Tongue (tissue), 3 donors: ENCODE measurements at places on chromosomes 16 and 17. TPM values are rescaled to one million over a fixed set of nuclear protein-coding genes. Genes with fewer than 3 reads are reported as not detected.

GRCh38 chr17:9912121-9913099 is 7.3 kb upstream of the RCVRN start:
- no peak for DNase-seq

TBC1D3C gene
- total RNA-seq, result not detected

- DNase-seq, result peak; percentile 18
These were observed 127.9 kb upstream of the MON1B start for GRCh38 chr16:77062878-77063675.

DNA sequence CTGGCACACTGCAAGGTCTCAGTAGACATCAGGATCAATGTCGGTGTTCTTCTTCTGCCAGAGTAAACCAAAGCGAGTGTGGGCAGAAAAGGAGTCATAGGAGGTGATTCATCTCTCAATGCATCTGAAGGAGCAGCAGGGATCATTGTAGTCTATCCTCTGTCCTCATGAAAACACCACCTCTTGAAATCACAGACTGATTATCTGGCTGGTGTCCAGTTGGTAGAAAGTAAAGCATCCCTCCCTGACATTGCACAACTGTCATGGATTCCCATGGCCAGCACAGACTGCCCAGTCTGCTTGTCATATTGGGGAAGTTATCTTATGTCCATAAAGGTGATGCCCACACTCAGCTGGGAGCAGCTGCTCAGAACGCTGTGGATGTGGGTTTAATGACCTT is 74.1 kb downstream of the ABCC12 start:
- DNase-seq, result no peak

SSTR5 gene
- 0.72 TPM for total RNA-seq

- DNase-seq, result no peak
These were observed 37.3 kb upstream of the MMD start for GRCh38 chr17:55458978-55459377.

DNA sequence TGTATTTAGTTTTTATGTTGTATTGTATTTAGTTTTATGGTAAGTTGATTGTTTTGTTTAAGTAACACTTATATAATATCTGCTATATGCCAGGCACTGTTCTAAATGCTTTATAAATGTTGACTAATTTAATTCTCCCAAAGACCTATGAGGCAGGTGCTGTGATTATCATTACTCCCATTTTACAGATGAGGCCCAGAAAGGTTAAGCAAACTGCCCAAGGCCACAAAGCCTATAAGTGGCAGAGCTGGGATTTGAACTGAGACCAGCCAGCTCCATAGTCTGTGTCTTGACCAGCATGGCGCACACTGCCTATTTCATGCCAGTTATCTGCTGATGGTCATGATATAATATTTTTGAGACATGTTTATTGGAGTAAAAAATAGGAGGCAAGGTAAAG is 24.0 kb downstream of the IL21R start:
- DNase-seq, result no peak

C16orf74 gene
- 14.5 TPM for total RNA-seq

SUMO2 gene
- 64.0 TPM for total RNA-seq

- DNase-seq, result peak; percentile 66
These were observed 166.4 kb downstream of the TANC2 start for GRCh38 chr17:63132459-63132911.

SULT1A4 gene
- 2.3 TPM for total RNA-seq

DNA sequence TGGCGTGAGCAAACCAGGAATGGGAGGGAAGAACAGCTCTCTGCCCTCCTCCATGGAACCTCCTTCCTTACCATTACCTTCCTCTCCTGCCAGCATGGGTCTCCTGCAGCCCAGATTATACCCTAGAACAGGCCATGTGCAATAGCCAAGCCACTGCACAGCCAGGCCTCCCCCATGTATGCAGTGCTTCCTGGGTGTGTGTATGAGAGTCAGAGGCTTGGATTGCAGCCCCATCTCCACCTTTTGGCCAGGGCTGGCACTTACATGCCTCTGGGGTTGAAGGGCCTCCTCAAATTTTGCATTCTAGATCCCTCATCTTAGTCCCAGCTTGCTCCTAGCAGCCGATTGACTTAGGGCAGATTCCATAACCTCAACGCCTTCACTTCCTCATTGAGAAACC is 133.7 kb downstream of the GSG1L start:
- no peak for DNase-seq

- no peak for DNase-seq
These were observed 19.4 kb downstream of the NARF start for GRCh38 chr17:82477934-82478333.

SDF2 gene
- total RNA-seq, result 41.4 TPM

KCNG4 gene
- not detected for total RNA-seq

GRCh38 chr17:74454197-74455024 is 12.0 kb upstream of the CD300A start:
- DNase-seq, result no peak

GRCh38 chr16:10965440-10966061 is 21.2 kb downstream of the CLEC16A start:
- DNase-seq, result no peak

USP6 gene
- total RNA-seq, result 0.92 TPM

GRCh38 chr16:74743668-74744299 is 30.8 kb downstream of the FA2H start:
- DNase-seq, result peak; percentile 18

GRCh38 chr17:36136439-36136838 is 32.8 kb downstream of the CCL4 start:
- no peak for DNase-seq

DNA sequence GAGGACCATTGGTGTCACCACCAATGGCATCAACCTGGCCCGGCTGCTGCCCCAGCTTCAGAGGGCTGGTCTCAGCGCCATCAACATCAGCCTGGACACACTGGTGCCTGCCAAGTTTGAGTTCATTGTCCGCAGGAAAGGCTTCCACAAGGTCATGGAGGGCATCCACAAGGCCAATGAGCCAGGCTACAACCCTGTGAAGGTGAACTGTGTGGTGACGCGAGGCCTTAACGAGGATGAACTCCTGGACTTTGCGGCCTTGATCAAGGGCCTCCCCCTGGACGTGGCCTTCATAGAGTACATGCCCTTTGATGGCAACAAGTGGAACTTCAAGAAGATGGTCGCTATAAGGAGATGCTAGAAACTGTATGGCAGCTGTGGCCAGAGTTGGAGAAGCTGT is 111.9 kb upstream of the SIAH1 start:
- DNase-seq, result no peak

RAB37 gene
- total RNA-seq, result 1.9 TPM

NOL3 gene
- 40.4 TPM for total RNA-seq

- peak; percentile 86 for DNase-seq
These were observed 4.2 kb upstream of the FBXL16 start for GRCh38 chr16:709566-710499.

- DNase-seq, result peak; percentile 15
These were observed 42.1 kb downstream of the ITGAM start for GRCh38 chr16:31301708-31302400.

GRCh38 chr17:32894245-32894644 is 17.3 kb upstream of the MYO1D start:
- no peak for DNase-seq

DNA sequence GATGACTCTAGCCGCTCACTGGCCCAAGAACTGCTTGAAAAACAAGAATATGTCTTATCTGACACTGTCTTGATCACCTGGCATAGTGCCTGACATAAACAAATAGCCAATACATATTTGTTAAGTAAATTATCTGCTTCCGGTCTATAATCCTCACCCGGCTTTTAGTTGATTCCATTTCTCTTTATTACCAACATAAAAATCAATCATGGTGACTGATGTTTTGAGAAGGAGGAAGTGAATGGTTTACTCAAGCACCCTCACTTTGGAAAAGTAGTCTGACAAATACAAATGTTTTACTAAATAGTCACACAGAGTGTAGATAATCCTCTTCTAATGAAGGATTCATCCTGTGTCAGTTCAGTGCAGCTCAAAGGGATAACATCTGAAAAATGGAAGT is 47.0 kb downstream of the SKAP1 start:
- DNase-seq, result no peak

- no peak for DNase-seq
These were observed 24.0 kb downstream of the CPSF4L start for GRCh38 chr17:73237714-73238113.

SERPINF2 gene
- not detected for total RNA-seq

DNA sequence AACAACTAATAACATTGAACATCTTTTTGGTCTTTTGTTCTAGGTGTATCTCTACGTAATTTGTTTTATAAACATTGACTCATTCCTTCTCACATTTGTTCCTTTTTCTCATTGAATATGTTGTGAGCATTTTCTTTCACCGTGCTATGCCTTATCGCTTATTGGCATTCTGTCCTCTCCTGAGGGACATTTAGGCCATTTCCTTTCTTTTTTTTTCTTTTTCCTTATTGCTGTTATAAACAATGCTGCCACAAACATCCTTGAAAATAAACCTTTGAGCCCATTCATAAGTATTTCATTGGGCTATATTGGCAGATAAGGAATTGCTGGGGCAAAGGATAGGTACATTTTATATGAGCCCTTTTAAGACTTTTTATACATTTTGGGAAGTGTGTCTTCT is 32.4 kb downstream of the WSCD1 start:
- no peak for DNase-seq

- peak; percentile 32 for DNase-seq
These were observed 43.6 kb downstream of the SMG6 start for GRCh38 chr17:2259769-2260536.

RFWD3 gene
- total RNA-seq, result 22.7 TPM

DNA sequence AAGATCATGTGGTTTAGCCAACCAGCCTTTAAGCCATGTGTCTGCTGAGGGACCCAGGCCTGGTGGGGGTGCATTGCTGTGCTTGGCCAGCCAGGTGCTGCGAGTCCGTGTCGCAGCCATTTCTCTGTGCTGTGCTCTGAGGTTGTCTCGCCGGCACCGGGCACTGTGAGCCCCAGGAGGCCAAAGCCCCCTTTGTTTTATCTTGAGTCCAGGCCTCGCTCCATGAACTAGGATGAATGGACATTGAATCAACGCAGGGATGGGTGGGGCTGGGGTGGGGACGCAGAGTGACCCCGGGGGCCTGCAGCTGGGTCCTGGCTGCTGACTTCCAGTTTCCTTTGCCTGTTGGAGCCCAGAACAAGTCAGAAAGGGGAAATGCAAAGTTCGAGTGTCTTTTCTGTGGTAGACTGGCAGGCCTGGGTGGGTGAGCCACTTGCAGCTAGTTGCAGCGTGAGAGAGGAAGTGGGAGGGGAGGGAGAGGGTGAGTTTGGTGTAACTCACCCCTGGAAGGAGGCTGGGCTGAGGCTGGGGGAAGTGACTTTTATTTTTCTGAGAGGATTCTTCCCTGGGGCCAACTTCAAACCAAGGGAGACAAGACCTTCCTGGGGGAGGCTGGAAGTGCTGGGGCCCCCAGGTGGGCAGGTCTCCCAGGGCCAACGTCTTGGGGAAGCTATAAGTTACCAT is 324.7 kb downstream of the SEC14L1 start:
- DNase-seq, result no peak

DNA sequence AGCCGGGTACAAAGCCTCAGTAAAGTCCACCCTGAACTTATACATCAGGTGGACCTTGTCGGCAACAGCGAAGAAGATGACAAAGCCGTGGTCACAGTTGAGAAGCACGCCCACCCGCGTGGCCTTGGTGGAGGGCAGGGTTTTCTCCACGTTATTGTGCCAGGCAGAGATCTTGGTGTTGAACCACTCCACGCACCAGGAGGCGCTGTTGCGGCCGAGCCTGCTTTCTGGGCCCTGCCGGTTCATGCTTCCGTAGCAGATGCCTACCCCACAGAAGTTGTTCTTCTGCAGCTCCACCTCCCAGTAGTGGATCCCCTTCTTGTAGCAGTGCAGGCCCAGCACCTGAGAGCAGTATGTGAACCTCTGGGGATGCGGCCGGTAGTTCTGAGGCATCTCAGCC is 22.1 kb downstream of the TRIM25 start:
- no peak for DNase-seq

- DNase-seq, result no peak
These were observed 119.6 kb upstream of the ZNF750 start for GRCh38 chr17:82959242-82959930.

DNA sequence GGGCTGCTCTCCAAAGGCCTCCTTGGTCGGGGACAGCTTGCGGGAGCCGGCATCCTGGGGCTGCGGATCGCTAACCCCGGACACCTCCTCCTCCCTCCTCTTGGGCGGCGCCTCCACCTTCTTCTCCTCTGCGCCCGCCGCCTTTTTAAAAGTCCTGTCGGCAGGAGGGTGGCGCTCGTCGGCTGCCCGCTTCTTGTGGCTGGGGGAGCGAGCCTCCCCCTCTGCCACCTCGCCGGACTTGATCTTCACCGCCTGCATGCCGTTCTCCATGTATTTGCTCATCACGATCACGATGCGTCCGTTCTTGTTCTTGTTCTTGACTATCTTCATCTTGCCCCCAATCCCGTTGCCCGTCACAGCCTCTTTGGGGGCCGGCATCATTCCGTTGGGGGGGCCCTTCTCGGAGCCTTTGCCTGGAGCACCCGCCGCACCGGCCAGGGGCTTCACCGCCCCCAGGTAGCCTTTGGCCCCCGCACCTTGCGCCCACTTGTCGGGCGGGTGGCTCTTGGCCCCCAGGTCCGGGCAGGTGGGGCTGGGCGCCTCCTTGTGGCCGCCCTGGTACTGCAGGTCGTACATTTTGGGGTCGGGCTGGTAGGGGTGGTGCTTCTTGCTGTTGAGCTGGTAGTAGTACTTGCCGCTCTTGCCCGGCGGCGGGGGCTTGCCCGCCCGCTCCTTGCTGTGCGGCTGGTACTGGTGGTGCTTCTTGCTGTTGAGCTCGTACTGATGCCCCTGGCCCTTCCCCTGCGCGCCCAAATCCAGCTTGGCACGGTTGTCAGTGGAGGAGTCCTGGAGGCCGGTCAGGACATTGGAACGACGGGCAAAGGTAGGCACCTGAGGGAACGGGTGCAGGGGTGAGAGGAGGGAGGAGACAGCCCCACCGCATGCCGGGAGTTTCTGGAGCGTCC is 4.4 kb downstream of the CBX4 start:
- DNase-seq, result no peak

- no peak for DNase-seq
These were observed 1.4 kb downstream of the SETD6 start for GRCh38 chr16:58516768-58517107.

- DNase-seq, result peak; percentile 52
These were observed 27.6 kb downstream of the PRKAR1A start for GRCh38 chr17:68539548-68540467.

DNA sequence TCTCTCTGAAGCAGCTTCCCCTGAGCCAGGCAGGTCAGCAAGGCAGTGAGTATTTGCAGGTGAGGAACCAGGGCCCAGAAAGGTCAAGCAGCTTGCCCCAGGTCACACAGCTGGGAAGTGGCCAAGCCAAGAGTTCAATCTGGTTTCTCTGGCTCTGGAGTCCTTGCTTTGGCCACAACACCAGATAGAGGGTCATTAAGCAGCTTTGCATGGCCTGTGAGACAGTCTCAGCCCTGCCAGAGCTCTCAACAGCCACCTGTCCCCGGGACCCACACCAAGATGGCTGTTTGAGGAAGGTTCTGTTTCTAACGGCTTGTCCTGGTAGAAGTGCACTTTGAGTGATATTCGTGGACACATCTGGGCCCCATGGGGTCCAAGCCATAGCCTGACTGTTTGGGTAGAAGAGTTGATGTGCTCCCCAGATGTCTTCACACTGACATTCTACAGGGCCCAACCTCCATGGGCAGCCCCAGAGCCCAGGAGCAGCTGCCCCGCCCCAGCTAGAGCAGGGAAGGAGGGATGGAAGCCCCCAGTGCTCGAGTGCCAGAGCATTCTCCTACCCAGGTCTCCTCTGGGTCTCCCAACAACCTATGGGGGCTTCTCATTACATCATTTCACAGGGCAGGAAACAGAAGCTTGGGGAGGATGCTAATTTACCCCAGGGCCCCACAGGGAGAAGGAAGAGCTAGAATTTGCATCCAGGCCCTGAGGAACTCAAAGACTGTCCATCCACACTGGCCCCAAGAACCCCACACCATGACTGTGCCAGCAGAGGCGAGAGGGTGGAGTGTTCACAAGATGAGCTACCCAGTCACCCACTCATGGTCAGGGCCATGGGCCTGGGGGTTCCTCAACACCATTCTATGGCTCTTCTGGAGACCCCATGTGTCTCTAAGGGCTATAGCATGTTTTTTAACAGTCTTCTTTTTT is 107.3 kb upstream of the CDH5 start:
- no peak for DNase-seq
